Calu3 (cell line): ENCODE measurements at places on chromosomes 4 and X. TPM values are rescaled to one million over a fixed set of nuclear protein-coding genes. Genes with fewer than 3 reads are reported as not detected.

GRCh38 chr4:168715896-168716295 lies 219.0 kb downstream of the PALLD start:
- no peak for DNase-seq

DNA sequence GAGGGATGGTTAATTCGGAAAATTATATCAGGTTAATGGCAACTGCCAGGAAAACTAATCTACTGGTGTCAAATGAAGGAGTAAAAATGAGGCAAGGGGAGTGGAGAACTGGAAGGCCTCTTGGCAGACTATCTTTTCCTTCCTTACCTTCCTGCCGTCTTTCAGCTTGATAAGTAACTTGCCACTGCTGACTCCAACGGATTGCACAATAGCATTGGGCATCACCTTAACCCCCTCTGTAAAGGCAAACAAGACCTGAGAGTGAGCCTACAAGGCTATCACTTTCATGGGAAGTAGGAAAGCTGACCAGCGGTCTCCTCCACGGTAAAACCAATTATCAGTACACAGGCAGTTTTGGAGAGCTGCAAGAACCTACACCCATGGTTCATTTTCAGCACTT lies 26.2 kb upstream of the ELF4 start:
- DNase-seq = no peak

DNA sequence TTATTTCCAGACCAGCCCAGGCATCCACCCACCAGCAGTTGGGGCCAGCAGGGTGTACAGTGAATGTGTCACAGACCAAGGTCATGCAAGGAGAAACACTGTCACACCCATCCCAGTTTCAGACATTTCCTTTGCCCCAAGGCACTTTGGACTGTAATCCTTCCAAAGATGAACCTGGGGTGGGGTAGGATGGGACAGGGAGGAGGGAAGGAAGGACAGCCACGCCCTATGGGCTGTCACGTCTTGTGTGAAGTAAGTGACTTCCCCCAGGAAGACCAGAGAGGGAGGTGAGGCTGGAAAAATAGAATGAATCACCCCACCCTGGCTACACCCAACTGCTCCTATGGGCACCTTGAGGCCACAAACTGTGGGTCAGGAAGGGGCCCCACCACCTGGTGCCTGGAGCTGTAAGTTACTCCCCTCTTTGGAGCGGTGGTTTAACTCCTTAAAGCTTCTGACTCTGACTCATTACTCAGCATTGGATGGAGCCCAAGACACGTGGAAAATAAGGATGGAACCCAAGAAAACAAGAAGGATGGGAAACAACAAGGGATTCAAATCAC lies 349.9 kb upstream of the KLF3 start:
- DNase-seq = peak; percentile 42

CFAP47 gene
- 0.21 and 1.0 TPM in 2 replicates for total RNA-seq

DNA sequence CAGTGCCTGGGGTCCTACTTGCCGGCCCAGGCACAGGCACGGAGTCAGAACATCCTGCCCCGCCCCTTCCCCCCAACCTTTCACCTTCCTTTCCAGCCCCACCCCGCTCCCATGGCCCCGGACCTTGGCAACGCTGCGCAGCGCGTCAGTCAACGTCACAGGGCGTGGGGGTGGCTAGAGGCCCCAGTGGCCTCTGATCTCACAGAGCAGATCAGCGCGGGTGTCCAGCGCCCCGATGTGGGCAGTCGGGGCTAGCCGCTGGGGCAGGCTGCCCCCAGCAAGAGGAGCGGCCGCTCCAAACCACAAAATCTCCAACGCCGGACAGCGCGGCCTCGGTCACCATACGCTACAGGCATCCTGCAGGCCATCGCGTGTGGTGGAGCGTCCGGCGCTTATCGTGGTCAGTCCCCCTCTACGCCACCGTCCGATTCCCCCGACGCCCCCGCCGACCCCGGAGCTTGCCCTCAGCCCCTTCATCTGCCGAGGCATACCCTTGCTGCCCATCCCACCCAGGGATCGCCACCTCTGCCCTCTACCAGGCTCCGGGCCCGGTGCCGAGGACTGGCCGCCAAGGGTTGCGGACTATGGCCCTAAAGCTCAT lies 69.6 kb upstream of the APOOL start:
- no peak for DNase-seq

GRCh38 chr4:185868983-185869382 lies 57.0 kb upstream of the SORBS2 start:
- DNase-seq = no peak

GAGE12E gene
- total RNA-seq = not detected in 2 replicates

GRCh38 chr4:41144812-41145211 lies 69.5 kb downstream of the APBB2 start:
- no peak for DNase-seq

SLC9A6 gene
- 19.7 and 21.7 TPM in 2 replicates for total RNA-seq

GRCh38 chrX:106612393-106612763 lies 600 bp downstream of the RADX start:
- DNase-seq = peak; percentile 1

- DNase-seq = no peak
These were observed 330.7 kb upstream of the RASGEF1B start for GRCh38 chr4:81802285-81802846.

GRCh38 chr4:163072222-163072621 lies 94.5 kb downstream of the NAF1 start:
- DNase-seq = no peak

DNA sequence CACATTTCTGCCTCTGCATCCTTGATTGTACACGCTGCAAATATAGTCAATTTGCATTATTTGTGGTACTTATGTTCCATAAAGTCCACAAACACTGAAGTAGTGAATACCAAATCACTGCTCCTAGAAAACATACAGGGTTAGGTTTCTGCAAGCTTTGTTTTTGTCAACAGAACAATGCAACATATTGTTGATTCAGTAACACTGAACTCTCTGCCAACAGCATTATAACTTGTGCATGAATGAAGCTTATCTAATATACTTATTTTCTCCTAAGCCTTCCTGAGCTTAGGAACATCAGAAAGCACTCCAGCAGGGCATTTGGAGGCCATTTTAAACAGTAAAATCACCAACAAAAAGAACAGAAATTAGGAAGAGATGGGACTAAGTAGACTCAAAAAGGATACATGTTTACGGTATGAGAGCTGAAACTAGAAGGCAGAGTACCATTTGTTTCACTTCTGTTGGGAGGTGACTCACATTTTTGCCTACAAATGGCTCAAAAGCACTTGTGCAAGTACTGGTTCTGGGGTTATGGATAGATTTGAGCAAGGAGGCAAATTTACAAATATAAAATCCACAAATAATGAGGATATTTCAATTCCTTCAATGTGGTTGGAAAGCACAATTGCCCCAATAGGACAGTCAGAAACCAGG lies 14.1 kb downstream of the COX18 start:
- DNase-seq = no peak

GRCh38 chr4:38056011-38056685 lies 96.0 kb downstream of the PTTG2 start:
- DNase-seq = no peak

PLK4 gene
- total RNA-seq = 17.7 and 22.3 TPM in 2 replicates

DNA sequence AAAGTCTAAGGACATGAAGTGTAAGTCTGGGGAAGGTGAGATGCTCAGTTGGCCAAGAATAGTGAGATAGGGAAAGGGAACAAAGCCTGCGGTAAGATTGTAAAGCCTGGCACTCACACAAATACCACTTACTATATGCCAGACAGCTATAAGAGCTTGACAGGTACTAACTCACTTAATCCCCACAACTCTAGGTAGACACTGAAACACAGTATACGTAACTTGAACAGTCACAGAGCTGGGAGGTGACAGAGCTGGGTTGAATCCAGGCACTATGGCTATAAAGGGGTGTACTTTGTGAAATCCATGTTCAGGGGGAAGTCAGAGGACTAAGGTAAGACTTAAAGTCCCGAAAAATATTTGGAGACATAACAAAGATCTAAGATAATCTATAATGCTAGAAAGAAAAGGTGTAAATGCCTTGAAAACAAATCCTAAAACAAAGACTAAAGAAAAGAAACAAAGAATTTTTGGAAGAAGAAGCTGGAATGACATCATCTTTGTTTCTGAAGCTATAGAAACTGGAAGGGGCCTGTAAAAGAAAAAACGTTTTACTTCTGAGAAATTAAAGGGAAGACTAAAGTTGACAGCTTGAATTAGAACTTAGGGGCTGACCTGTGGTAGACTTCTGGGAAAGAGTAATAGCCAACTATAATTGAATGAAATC lies 172.5 kb downstream of the PPP3CA start:
- DNase-seq = no peak

DNA sequence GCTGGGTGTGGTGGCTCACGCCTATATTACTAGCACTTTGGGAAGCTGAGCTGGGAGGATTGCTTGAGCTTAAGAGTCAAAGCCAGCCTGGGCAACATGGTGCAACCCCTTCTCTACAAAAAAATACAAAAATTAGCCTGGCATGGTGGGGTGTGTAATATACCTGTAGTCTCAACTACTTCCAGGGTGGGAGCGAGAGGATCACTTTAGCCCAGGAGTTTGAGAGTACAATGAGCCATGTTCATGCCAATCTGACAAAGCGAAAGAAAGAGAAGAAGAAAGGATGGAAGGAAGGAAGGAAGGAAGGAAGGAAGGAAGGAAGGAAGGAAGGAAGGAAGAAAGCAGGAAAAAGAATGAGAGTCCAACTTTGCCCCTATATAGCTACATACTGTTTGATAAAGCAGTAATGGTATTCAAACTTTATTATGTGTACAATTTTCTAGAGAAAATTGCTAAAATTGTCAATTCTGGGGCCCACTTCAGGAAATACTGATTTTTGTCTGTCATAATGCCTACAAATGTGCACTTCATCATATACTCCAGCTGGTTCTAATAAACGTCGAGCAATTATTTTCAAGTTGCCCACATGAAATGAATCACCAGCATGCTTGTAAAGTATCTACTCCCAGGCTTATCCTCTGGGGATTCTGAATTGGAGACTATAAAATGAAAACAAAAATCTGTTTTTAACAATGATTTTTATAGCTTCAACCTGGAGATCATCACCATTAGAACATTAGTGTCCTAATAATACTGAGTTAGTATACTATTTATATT lies 132.3 kb downstream of the NDST4 start:
- no peak for DNase-seq

DNA sequence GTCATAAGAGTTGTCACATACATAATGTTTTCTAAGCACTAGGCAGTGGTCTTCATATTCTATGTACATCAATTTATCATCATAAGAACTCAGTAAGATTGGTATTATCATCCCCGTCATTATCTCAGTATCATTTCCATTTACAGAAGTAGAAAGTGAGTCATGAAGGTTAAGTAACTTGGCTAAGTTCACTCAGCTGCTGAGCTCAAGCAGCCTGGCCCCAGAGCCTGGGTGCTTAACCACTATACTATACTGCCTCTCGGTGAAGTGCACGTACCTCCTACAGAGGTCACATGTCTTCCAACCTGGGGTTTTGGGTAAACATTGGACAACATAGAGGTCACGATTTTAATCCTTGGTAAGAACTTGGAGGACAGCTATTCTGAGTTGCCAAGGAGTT lies 161.5 kb upstream of the GATB start:
- DNase-seq = no peak

TMPRSS11F gene
- not detected in 2 replicates for total RNA-seq

CORIN gene
- 0.07 TPM in 1 of 2 replicates, not detected in the other for total RNA-seq

GRCh38 chr4:137267024-137267423 lies 265.3 kb downstream of the PCDH18 start:
- DNase-seq = no peak

GRCh38 chr4:68591204-68591603 lies 15.1 kb upstream of the UGT2B17 start:
- no peak for DNase-seq

SFRP2 gene
- not detected in 2 replicates for total RNA-seq

- DNase-seq = no peak
These were observed 34.7 kb downstream of the P2RY8 start for GRCh38 chrX:1502241-1502640.

DNA sequence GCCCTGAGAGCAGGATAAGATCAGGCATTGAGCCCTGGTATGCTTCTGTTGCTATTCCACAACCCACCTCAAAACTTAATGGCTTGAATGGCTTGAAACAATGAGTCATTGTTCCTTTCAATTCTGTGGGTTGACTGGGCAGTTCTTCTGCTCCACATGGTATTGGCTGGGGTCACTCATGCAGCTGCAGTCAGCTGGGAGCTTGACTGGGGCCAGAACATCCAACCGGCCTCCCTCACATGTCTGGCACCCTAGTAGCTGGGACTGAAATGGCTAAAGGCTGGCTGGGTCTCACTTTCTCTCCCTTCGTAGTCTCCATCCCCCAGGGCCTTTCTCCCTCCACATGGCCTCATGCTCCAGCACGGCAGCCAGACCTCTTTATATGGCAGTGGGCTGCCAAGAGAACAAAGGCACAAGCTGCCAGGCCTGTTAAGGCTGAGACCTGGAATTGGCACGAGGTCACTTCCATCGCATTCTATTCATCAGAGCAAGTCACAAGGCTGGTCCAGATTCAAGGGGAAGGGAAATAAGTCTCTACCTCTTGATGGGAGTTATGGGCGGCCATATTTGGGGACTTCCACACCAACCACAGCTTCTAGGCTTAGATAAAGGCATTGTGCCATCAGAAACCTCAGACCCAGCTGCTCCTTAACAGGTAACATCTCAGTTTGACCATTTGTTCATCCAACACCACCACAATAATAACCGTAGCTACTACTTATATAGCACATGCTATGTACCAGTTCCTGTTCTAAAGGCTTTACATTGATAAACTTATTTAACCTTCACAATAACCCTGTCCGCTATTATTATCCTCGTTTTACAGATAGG lies 159.7 kb upstream of the ATP6AP2 start:
- DNase-seq = peak; percentile 13

DNA sequence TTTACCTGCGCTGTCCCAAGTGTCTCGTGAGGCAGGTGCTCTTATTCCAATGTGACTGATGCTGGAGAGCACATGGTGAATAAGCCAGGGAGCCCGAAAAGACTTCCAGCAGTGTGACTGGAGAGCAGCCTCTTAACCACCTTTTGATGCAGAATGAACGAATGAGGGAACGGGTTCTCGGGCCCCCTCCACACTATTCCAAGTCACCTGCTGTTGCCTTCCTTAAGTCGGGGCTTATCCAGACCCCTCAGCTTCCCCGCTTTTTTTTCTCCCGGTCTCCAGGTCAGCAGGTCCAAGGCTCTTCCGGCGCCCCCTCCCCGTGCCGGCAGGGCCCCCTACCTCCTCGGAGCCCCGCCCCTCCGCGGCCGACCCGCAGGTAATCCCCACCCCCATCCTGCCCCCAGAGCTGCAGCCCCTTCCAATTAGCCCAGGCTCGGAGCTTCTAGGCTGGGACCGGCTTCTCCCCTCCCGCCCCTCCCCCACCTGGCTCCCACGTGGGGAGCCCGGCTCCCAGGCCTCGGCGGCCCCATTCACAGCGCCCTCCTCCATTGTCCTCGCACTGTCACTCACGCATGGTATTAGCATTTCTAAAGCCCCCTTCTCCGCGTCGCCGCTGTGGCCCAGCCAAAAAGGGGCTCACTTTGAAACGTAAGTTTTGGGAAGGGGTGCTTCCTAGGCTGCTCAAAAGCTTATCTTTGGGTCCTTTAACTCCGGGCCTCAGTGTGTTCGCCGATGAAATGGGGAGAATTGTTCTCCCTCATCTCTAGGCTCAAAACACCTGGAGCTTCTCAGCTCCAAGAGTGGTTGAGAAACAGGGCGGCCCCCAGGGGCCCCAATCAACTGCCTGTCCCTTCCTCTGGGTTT lies 56.2 kb upstream of the PJA1 start:
- no peak for DNase-seq
